Left lung (tissue), 14 donors: ENCODE measurements at places on chromosomes 7 and 10.

DNA sequence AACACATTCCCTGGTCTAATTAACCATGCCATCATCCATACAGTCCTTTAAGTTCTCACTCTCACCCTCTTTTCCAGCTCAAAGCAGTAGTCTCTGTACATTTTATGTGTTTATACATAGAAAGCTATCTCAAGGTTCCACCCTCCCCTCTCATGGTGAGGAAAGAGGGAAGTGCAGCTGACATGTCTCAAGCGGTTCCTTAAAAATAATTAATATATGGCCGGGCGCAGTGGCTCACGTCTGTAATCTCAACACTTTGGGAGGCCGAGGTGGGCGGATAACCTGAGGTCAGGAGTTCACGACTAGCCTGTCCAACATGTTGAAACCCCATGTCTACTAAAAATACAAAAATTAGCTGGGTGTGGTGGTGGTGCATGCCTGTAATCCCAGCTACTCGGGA, 36.7 kb downstream of the ZC3HAV1 start:
- no peak for DNase-seq

DNA sequence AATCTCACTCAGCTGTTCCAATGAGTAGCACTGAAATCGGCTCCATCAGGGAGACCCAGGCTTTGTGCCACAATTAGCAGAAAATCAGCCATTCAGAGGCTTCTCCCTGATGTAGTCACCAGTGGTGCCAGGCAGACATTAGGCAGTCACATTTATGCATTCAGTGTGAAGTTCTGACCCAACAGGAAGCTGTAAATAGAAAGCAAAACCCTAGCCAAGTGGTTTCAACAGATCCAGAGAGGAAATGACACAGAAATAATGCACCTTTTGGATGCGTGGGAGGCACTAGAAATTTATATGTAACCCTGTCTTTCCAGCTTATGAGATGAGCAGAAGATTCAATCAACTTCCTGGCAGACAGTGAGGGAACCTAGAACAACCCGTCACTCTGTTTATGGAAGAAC, 186.4 kb downstream of the PDE1C start:
- DNase-seq: no peak

GRCh38 chr7:66930341-66930740, 9.3 kb downstream of the TMEM248 start:
- DNase-seq: no peak

- no peak for DNase-seq
Measured at GRCh38 chr7:30163231-30163894, 28.6 kb downstream of the MTURN start.

GRCh38 chr7:46776790-46777189, 805.1 kb downstream of the TNS3 start:
- no peak for DNase-seq

- DNase-seq: no peak
Measured at GRCh38 chr10:131083915-131084790, 227.4 kb downstream of the TCERG1L start.

GRCh38 chr10:35379226-35380137, 43.2 kb downstream of the CCNY start:
- peak; percentile 71 for DNase-seq
